Tibial nerve (tissue), 4 donors: ENCODE measurements at places on chromosomes 1 and 21. TPM values are rescaled to one million over a fixed set of nuclear protein-coding genes. Genes with fewer than 3 reads are reported as not detected.

The KRTAP13-2 gene
- total RNA-seq, result not detected

The RAB4A gene
- 16.2 TPM for total RNA-seq

The NFIA gene
- 71.2 TPM for total RNA-seq

The TTC24 gene
- total RNA-seq, result not detected

The HSF2BP gene
- total RNA-seq, result 1.7 TPM

The SLC2A5 gene
- 1.9 TPM for total RNA-seq

The MROH9 gene
- not detected for total RNA-seq

The CHML gene
- 5.7 TPM for total RNA-seq

The PADI3 gene
- not detected for total RNA-seq

DNA sequence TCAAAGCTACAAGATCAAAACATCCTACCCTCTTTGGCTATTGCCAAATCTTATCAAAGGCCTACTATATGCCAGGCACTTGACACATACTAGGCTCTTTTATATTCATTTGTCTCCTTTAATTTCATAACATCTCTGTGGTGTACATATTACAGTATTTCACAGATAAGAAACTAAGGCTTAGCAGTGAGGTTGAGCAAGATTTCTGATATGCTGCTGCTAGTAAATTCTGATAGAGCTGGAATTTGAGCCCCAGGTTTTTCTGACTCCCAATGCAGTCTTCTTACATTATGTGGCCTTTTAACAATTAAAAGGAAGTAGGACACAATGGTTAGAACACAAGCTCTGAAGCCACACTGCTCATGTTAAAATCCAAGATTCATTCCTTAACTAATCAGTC is 16.8 kb downstream of the CCDC185 start:
- no peaks in the 10 kb centered on the region for H3K4me1 ChIP-seq
- no peak overlapping the region for H3K27ac ChIP-seq
- no peak overlapping the region for H3K4me3 ChIP-seq
- no peak for DNase-seq
- H3K27me3 ChIP-seq, result no peaks in the 10 kb centered on the region
- no peaks in the 10 kb centered on the region for H3K36me3 ChIP-seq

GRCh38 chr21:41832596-41833496 is 46.3 kb downstream of the PRDM15 start:
- no peak overlapping the region for H3K27ac ChIP-seq
- DNase-seq, result no peak
- peaks cover 73% of the 10 kb centered on the region for H3K36me3 ChIP-seq
- H3K4me3 ChIP-seq, result no peak overlapping the region
- no peaks in the 10 kb centered on the region for H3K27me3 ChIP-seq

DNA sequence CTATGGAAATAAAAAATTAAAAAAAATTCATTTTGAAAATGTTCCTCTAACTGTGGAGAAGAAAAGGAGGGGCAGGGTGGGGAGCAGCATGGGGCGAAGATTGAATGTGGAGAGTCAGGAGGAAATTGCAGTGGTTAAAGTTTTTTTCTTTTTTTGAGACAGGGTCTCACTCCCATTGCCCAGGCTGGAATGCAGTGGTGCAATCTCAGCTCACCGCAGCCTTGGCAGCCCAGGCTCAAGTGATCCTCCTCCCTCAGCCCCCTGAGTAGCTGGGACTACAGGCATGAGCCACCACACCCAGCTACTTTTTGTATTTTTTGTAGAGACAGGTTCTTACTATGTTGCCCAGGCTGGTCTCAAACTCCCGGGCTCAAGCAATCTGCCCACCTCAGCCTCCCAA is 67.6 kb downstream of the ADSS2 start:
- no peaks in the 10 kb centered on the region for H3K36me3 ChIP-seq
- H3K4me1 ChIP-seq, result no peaks in the 10 kb centered on the region
- no peak overlapping the region for H3K27ac ChIP-seq
- no peak for DNase-seq

DNA sequence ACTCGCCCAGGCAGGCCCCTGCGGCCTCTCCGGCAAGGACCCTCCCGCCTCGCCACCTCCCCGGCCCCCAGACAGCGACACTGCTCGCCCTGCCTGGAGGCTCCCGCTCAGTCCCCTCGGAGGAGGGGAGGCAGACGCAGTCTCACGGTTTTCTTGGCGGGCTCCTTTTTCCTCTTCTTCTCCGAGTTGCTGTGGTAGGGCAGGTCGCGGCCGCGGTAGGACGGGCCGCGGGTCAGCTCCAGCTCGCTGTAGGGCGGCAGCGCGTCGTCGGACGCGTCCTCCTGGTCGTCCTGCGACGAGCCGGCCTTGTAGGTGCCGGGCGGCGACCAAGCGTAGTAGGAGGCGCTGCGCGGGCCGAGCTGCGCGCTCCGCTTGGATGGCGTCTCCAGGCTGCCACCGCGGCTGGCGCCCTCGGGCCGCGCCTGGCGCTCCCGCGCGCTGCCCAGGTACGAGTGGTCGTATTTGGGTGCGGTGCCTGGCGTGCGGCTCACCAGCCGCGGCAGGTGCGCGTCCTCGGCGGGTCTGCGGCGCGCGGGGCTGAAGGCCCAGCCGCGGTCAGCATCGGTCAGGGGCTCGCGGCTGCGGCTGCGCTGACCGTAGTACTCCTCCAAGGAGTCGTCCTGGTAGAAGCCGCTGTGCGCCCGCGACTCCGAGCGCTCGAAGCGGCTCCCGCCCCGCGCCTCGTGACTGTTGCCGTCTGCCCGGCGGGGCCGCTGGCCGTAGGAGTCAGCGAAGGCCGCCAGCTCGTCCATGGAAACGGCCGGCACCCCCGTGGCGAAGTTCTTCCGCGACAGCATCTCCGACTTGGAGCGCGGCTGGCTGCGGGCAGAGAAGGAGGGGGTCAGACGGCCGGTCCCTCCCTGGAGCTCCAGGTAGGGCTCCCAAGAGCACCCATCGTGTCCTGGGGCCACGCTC is 44.8 kb upstream of the TADA1 start:
- H3K27ac ChIP-seq, result peak overlapping the region; percentile 21
- peak overlapping the region; percentile 22 for H3K4me3 ChIP-seq
- H3K4me1 ChIP-seq, result peaks cover 7% of the 10 kb centered on the region
- no peaks in the 10 kb centered on the region for H3K27me3 ChIP-seq
- H3K36me3 ChIP-seq, result no peaks in the 10 kb centered on the region
- no peak for DNase-seq

DNA sequence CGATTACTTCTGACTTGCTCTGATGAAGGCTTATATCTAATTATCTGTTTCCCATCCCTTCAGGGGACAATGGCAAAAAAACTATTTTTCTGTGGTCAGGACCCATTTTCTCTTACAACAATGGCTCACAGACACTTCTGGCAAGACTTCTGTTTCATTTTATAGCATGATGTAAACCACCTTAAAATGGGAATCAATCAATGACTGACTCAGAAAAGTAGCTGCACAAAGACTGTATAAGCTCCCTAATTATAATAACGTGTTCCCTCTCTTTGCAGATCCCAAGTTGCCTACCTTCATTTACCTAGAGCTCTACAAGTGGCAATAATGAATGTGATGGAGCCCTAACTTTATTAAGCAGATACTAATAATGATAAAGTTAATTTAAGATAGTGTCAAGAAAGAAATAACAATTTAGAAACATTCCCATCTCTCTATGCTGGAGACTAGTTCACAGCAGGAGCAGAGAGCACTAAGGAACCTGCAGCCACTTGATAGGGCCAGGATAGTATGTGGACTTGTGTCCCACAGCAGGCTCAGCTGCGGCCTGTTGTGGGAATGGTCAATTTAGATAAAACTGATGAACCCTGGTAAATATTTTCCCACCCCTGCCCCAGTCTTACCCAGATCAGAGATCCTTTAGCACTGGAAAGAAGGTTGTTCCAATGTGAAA is 538 bp downstream of the GBP2 start:
- peak overlapping the region; percentile 85 for H3K27ac ChIP-seq
- H3K4me3 ChIP-seq, result peak overlapping the region; percentile 53
- DNase-seq, result peak; percentile 34
- no peaks in the 10 kb centered on the region for H3K27me3 ChIP-seq
- H3K36me3 ChIP-seq, result peaks cover 14% of the 10 kb centered on the region

GRCh38 chr1:14881775-14882672 is 271.5 kb upstream of the TMEM51 start:
- H3K4me3 ChIP-seq, result no peak overlapping the region
- H3K27ac ChIP-seq, result no peak overlapping the region
- no peaks in the 10 kb centered on the region for H3K4me1 ChIP-seq
- H3K36me3 ChIP-seq, result no peaks in the 10 kb centered on the region
- no peak for DNase-seq

DNA sequence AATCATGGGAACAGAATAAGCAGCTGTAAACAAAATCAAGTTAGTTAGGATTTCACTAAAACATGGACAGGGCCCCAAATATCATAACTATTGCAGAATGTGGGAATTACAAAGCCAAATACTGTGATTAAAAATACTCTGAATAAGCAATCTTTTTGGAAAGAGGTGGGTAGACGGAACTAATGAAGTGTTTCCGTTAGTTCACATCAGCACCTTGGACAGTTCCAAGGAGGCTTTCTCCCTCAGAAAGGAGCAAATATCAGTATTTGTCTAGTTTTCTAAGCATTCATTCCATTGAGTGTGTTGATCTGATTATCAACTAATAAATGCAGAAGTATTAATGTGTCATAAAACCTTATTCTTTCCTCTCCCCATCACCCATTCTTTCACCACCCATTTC is 97.4 kb downstream of the FAM78B start:
- no peaks in the 10 kb centered on the region for H3K4me1 ChIP-seq
- DNase-seq, result no peak
- no peaks in the 10 kb centered on the region for H3K27me3 ChIP-seq
- no peaks in the 10 kb centered on the region for H3K36me3 ChIP-seq

DNA sequence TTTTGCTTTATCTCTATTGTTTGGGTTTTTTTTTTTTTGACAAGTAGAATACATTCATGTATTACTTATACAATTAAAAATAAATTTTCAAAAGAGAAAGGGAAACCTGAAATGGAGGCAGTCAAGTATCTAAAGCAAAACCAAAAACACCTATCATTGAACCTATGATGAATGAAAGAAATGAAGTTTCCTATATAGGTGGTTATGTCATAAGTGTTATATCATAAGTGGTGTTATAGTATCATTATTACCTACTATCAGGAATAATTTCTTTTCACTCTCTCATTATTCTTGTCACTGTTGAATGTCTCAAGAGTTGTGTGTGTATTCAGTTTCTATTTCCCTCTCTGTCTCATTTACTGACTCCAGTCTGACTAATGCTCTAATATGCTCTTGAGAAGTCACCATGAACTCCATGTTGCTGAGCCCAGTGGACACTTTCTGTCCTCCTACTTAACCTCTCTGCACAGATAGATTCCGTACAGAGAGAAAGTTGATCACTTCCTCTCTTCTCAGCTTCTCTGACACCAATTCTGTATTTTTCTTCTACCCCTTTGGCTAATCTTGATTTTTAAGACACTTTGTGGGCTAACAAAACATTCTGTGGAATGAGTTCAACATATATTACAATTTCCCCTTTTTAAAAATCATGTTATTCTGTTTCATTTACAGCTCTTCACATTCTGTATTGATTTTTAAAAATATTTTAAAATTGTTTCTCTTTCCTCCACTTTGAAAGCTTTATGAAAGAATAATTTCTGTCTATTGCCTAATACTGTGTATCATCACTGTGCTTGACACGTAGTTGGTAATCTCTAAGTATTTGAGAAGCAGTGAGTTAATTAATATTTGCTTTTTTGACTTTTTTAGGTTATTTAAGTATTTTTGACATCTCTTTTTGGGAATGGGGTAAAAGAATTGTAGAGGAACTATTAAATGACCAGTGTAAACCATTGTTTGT is 50.1 kb downstream of the RASAL2 start:
- no peak overlapping the region for H3K27ac ChIP-seq
- H3K27me3 ChIP-seq, result no peaks in the 10 kb centered on the region
- no peak overlapping the region for H3K4me3 ChIP-seq
- no peak for DNase-seq
- H3K36me3 ChIP-seq, result no peaks in the 10 kb centered on the region

DNA sequence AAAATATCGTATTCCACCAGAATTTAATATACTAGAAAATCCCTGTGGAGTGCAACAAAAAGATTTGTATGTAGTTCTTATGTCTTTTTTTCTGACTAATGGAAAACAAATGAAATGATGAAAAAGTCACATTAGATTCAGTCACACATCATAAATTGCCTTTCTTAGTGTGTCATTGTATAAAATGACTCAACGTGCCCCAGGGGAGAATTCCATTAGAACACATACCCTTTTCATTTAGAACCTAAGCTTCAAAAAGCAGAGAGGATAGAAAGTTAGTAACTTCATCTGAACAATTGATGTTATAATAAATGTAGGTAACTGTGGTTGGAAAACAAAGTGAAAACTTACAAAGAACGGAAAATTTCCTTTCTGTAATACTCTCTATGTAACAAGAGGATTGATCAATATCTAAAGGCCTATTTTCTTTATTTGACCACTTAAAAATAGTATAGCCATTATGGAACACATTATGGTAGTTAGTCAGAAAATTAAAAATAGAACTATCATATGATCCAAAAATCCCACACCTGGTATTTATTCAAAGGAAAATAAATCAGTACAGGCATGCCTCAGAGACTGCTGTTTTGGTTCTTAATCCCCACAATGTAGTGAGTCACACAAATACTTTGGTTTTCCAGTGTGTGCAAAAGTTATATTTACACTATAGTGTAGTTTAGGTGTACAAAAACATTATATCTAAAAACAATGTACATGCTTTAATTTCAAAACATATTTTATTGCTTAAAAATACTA is 1016.1 kb downstream of the KCNT2 start:
- no peaks in the 10 kb centered on the region for H3K27me3 ChIP-seq
- no peaks in the 10 kb centered on the region for H3K4me1 ChIP-seq
- DNase-seq, result no peak
- H3K4me3 ChIP-seq, result no peak overlapping the region
- no peak overlapping the region for H3K27ac ChIP-seq
- no peaks in the 10 kb centered on the region for H3K36me3 ChIP-seq

DNA sequence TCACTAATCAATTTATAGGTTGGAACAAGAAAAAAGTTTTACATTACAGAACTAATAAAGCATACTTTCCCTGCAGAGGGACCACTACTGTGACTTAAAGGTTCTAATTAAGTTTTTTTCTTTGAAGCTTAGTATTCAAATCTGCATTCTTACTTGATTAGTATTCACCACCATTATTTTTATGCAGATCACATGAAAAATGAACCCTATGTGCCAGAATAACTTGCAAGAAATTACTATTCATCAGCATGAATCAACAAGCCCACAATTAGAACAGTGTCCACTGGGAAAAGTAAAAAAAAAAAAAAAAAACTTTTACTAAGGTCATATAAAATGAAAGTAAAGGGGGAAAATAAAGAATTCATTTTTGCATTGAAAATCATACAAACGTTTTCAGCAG is 90.8 kb downstream of the SMYD3 start:
- DNase-seq, result no peak
- H3K4me1 ChIP-seq, result no peaks in the 10 kb centered on the region
- H3K27ac ChIP-seq, result no peak overlapping the region
- H3K27me3 ChIP-seq, result no peaks in the 10 kb centered on the region

GRCh38 chr1:93448983-93449804 is 1.3 kb downstream of the FNBP1L start:
- peaks cover 5% of the 10 kb centered on the region for H3K4me1 ChIP-seq
- no peaks in the 10 kb centered on the region for H3K27me3 ChIP-seq
- no peak overlapping the region for H3K27ac ChIP-seq

DNA sequence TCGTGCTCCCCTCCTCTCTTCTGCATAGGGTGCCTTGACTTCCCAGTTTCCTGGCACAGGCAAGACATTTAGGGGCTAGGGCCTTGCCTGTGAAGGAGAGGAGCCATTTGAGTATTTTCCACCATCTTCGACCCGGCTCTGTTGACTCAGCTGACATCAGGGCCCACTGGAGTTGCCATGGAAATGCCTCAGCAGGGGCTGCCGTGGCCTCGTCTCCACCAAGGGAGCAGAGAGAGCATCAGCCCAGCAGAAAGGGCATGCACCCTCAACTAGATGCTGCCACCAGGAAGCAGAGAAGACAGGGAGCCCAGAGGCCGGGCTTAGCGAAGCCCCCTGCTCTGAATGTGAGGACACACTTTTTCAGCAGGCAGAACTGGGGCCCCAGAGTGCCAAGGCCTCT is 101.9 kb upstream of the ACTL8 start:
- DNase-seq, result no peak
- H3K27me3 ChIP-seq, result no peaks in the 10 kb centered on the region
- no peaks in the 10 kb centered on the region for H3K4me1 ChIP-seq
- peak overlapping the region; percentile 59 for H3K27ac ChIP-seq
- peaks cover 66% of the 10 kb centered on the region for H3K36me3 ChIP-seq
